ENCODE measurements at places on chromosomes 5 and 9.

GRCh38 chr9:8106362-8106761 lies 306.8 kb upstream of the DMAC1 start:
- no peak for DNase-seq

- no peak for DNase-seq
These were observed 20.3 kb upstream of the SH3RF2 start for GRCh38 chr5:145915970-145916638.

- DNase-seq: no peak
These were observed 211.8 kb upstream of the C9orf72 start for GRCh38 chr9:27784847-27785713.

DNA sequence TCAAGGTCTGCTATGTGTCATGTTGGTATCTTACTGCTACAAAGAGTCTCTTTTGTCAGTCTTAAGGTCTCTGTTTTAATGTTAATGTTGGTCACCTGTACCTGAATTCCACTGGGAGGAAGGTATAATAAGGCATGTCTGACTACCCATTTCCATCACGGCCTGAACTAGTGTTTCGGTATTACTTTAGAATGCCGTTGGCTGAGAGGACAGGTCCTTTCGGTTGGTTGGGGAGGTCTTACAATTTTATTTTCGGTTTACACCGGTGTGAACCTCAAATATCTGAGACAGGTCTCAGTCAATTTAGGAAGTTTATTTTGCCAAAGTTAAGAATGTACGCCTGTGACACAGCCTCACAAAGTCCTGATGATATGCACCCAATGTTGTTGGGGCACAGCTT lies 154.9 kb upstream of the ABCA1 start:
- DNase-seq: no peak

- DNase-seq: no peak
These were observed 103.4 kb upstream of the RAI14 start for GRCh38 chr5:34552686-34553085.

DNA sequence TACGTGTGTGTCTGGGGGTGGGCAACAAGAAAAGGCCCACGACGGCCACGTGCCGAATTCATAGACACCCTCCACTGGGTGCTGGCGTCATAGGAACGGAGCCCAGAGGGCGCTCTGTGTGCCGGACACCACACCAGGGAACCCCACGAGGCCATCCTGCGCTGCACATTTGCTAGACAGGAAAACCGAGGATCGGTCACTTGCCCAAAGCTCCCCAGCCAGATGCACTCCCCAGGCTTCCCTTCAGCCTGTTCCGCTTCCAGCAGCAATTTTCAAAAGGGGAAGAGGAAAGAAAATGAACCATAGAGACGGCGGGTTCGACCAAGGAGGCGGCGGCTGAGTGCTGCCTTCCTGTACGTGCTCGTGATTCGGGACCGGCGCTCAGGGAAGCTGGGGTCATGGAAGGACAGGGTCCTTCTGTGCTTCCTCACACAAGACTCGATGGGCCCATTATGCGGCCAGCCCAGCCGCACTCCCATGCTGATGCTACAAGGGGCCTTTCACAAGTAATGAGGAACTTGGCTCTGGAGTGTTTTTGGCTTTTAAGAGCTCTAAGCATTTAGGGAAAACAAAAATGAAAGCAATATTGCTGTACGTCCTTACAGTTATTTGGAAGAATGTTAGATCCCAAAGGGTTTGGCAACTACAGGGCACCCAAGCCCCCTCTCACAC lies 124.6 kb upstream of the SARDH start:
- no peak for DNase-seq

- no peak for DNase-seq
These were observed 71.2 kb upstream of the TBC1D2 start for GRCh38 chr9:98326459-98327248.

GRCh38 chr5:23305055-23305454 lies 202.4 kb upstream of the PRDM9 start:
- no peak for DNase-seq

DNA sequence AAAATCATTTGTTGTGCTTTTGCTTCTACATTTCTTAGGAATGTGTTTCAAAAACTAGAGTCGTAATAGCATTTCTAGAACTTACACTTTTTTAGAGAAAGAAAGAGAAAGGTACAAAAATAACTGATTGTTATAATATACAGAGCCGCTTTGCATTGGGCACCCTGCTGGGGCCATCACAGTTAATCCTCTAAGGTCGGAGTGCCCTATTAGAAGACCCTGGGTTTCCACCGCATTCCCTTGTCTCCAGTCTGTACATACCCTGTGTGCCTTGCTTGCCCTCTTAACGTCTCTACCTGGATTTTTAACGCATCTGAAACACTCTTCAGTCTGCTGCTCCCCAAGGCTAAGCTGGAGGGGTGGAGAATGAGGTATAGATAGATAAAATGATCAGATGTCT lies 1.3 kb downstream of the MARVELD2 start:
- no peak for DNase-seq

GRCh38 chr5:75048457-75048953 lies 3.9 kb downstream of the GCNT4 start:
- DNase-seq: no peak

DNA sequence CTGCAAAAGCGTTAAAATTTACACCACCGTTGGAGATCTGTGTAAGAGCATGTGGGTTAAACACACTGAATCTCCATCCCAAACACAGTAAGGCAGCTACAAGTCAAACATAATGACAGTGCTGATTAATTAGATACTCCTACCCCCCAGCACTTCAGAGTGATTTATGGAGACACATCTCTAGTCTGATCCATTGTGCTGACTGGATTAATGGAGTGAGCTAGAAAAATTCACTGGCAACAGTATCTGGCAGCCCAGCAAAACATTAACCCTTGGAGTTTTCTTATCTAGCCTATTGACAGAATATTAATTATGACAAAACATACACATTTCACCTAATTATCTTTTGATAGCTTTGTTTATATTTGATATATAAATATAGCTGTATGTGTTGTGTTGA lies 188.6 kb upstream of the ISL1 start:
- DNase-seq: no peak

DNA sequence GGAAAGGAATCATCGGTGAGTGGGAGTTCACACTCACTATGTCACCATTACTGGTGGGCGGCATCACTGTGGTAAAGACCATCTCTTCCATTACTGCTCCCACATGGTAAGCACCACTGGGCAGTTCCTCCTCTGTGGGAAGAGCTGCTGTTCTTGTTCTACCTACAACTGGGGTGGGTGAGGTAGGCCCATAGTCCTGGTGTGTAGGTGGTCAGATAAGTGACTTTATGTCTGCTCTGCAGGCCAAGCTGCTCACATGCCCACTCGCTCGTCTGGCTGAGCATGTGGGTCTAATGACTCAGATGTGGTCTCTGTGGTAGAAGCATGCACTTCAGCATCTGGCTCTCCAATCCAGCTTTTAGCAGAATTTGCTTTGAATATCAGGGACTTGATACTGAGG lies 82.9 kb downstream of the TMEM215 start:
- no peak for DNase-seq

DNA sequence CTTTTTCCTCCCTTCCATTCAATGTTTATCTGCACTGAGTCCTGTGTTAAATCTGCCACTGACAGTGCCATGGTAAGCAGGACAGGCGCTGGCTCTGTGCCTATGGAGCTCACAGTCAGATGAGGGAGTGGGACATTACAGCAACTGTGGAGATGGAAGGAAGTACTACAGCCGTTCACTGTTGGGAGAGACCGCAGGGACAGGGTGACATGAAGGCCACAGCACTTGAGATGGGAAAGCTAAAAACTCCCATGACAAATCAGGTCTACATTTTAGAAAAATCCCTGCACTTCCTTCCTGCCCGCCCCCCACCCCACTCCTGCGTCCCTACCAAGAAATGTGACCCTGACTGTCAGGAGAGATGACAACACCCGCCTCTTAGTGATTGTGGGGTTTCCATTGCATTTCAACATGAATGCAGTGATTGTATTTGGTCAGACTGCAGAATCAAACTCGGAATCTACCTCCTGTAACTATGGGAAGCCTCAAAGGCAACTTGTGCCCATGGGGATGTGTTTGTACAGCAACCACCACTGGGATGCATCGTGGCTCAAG lies 56.4 kb downstream of the GTF3C4 start:
- no peak for DNase-seq

- no peak for DNase-seq
These were observed 29.5 kb downstream of the SEMA4D start for GRCh38 chr9:89468281-89468960.

DNA sequence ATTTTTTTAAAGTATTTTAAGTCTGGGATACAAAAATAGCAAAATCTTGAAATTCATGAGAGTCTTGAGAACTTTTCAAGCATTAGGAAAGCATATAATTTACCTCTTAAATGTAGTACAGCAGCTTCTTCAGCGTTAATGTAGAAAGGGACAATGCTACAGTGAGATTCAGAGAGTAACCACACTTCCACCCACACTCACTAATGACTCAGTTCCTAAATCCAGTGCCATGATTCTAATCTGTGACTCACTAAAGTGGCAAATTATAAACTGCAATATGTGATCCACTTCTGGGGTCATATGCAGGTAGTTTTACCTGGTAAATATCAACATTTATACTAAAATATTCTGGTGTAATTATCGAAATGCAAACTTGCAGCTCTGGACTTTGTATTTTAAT lies 434.5 kb upstream of the TUSC1 start:
- no peak for DNase-seq

DNA sequence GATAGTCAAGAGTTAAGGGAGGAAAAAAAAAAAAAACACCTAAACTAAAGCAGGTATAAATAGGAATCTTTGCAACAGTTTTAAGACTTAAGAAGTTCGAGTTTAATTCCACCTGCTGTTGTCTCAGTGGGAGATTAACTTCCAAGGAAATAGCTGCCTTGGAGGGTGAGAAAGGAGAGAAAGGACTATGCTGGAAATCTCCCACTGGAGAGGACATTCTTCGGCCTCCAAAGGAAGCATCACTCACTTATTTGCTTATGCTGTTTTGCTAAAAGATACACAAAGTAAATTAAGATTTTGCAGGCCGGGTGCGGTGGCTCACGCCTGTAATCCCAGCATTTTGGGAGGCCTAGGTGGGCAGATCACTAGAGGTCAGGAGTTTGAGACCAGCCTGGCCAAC lies 317.9 kb upstream of the MPDZ start:
- DNase-seq: no peak

- no peak for DNase-seq
These were observed 45.5 kb downstream of the CTSL start for GRCh38 chr9:87771316-87772006.

- DNase-seq: no peak
These were observed 302.2 kb downstream of the DIRAS2 start for GRCh38 chr9:90340421-90340820.

DNA sequence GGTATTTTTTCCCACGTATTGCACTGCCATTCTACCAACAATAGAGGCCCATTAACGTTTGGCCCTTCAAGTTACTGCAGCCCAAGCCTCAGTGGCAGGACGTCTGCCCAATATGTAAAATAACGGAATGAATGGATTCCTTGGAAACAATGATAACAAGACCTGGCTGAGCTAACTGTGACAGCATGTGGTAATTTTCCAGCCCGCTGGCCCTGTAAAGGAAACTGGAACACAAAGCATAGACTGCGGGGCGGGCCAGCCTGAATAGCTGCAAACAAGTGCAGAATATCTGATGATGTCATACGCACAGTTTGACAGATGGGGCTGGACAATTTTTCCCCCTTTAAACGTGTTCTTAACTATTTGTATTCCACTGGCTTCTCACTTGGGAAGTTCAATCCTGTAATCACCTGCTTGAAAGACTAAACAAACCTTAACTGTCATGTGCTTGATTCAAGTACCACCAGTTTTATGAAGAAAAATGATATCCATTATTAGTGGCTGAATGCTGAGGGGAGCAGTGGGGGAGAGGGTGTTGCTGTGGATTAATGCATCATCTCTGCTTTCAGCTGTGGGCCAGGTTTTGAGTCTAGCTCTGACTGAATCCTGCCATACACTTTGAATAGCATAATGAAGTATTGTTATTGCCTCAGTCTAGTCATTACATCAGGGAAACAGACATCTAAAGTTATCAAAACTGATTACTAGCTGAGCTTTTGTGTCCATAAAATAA lies 323.9 kb downstream of the TMEM161B start:
- no peak for DNase-seq

GRCh38 chr9:98575379-98576346 lies 133.1 kb downstream of the GABBR2 start:
- no peak for DNase-seq

- peak; percentile 27 for DNase-seq
These were observed 131.2 kb upstream of the HMHB1 start for GRCh38 chr5:143680672-143681259.

DNA sequence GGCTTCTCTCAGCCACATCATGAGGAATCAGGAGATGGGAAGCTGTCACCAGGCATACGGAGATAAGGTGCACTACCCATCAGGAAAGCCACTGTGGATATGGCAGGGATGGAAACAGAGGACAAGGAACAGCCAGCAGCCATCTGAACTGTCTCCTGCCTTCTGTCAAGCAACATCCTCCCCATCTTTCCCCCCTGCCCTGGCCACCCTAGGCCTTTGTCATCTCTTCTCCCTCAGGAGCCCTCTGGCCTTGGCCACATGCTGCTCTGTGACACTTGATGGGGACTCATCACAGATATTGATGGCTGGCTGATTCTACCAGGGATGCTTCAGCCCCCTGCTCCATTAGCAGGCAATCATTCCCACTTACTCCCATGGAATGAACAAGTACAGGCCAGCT lies 21.1 kb upstream of the MEIKIN start:
- DNase-seq: no peak

- DNase-seq: no peak
These were observed 102.2 kb upstream of the SLC28A3 start for GRCh38 chr9:84442712-84443111.

DNA sequence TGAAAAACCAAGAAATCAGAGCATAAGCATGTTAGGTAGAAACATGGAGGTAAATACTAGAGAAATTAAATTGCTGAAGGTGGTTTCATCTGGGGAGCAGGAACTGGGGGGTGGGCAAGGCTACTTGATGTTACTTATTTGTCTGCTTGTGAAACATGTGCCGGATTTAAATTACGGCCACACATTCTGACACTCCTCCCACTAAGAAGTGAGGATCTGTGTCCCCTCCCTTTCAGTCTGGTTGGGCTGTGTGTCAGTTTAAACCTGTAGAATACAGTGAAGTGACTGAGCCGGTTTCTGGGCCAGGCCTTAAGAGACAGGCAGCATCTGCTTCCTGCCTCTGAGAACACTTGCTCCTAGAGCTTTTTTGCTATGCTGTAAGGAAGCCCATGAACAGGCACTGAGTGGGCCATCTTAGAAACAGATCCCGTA lies 2.3 kb upstream of the IARS1 start:
- DNase-seq: peak; percentile 50

GRCh38 chr5:75072061-75072460 lies 19.7 kb upstream of the GCNT4 start:
- no peak for DNase-seq

GRCh38 chr5:136149891-136150290 lies 17.2 kb downstream of the SMAD5 start:
- no peak for DNase-seq

- no peak for DNase-seq
These were observed 106.6 kb upstream of the TBCA start for GRCh38 chr5:77882670-77883257.

Measured in LNCaP clone FGC (cell line).